ENCODE measurements at places on chromosomes 11 and 22. TPM values are rescaled to one million over a fixed set of nuclear protein-coding genes. Genes with fewer than 3 reads are reported as not detected.

HPX gene
- polyA plus RNA-seq, result 1.5 TPM

PNPLA2 gene
- 94.3 TPM for polyA plus RNA-seq

RIBC2 gene
- 0.50 TPM for polyA plus RNA-seq

C11orf86 gene
- polyA plus RNA-seq, result not detected

DNA sequence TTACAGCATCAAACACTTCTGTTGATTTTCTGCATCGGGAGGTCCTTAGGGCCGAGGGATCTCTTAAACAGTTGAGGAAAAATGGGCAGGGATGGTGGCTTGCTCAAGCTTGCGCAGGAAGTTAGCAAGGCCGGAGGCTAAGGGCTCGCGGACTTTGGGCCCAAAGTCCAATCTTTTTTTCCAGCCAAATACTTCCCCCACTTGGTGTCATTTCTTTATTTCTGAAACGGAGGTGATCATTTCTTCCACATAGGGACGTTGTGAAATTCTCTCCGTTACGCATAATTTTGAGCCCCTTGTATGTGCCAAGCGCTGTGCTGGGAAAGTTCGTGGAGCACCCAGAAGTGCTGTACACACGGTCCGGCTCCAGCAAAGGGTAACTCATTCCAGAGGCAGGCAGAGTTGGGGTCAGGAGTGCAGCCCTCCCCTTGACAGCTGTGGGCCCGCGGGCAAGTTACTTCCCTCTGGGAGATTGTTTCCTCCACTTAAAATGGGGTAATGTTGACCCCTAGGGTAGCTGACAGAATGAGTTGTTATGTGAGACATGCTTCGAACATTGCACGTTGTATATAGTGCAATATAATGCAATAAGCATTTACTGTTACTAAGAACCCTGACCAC lies 809 bp downstream of the MIEF1 start:
- peak; percentile 41 for DNase-seq

DNA sequence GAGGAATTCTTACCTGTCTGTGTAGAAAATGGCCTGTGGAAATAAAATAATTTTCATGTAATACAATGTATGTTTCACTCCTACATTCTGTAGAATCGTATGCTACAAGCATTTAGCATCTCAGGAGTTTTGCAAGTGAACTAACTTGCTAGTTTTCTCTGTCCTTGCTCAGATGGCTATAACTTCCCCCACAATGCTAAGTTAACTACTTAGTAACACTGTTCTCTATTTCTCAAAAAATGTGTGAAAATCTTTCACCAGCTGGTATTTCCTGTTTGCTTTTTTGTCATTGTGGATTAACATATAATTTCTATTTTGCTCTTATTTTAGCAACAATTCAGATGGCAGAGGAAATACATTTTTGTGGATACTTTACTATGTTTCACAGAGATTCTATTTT lies 4.4 kb downstream of the OR4S2 start:
- DNase-seq, result no peak

- no peak for DNase-seq
Measured at GRCh38 chr11:17691976-17692375, 27.4 kb upstream of the MYOD1 start.

- no peak for DNase-seq
Measured at GRCh38 chr22:31616315-31616980, 45.6 kb downstream of the PISD start.

- DNase-seq, result no peak
Measured at GRCh38 chr11:34425360-34425759, 13.4 kb upstream of the CAT start.

GRCh38 chr11:118921929-118922744 lies 3.6 kb downstream of the BCL9L start:
- peak; percentile 56 for DNase-seq

GRCh38 chr11:102196816-102197215 lies 86.6 kb downstream of the YAP1 start:
- DNase-seq, result peak; percentile 56

DNA sequence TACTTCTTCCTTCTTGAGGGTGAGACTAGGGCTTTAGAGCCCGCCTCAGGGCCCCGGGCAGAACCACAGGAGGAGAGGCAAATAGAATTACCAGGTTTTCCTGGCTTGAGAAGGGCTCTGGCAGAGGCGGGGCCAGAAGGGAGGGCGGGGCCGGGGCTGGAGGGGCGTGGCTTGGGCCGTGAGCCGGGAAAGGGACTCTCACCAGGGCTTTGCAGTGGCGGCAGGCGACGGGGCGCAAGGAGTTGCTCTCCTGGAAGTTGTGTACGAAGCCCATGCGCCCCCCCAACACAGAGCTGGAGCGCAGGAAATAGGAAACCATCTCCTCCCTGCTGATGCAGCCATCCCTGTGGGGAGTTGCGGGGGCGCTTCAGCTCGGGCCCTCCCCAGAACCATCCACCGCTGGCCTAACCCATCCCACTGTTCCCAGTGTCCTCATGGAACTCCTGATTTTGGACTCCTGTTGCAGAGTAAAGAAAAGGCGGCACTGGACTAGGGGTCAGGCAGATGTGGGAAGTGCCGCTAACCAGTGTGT lies 6.9 kb upstream of the NRXN2 start:
- no peak for DNase-seq
